Endothelial cell of umbilical vein (primary cell): ENCODE measurements at places on chromosomes 5 and 9. TPM values are rescaled to one million over a fixed set of nuclear protein-coding genes. Genes with fewer than 3 reads are reported as not detected.

DNA sequence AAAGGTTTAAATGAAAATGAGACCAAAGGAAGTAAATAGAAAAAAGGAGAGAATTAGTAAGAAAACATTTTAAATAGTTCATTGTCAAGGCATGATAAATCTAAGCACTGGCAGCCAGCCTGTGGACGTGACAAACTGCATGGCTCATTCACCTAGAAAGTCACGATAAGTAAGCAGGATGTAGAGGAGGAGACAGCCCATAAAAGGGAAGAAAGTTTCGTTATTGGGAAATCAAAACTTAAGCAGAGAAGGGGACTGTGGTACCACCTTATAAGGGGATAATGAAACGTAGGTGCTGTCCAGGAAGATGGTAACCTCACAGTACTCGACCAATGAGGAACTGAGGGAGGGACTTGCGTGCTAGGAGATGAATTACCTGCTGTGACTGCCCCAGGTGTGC is 494.5 kb upstream of the GRAMD2B start:
- DNase-seq: no peak

DNA sequence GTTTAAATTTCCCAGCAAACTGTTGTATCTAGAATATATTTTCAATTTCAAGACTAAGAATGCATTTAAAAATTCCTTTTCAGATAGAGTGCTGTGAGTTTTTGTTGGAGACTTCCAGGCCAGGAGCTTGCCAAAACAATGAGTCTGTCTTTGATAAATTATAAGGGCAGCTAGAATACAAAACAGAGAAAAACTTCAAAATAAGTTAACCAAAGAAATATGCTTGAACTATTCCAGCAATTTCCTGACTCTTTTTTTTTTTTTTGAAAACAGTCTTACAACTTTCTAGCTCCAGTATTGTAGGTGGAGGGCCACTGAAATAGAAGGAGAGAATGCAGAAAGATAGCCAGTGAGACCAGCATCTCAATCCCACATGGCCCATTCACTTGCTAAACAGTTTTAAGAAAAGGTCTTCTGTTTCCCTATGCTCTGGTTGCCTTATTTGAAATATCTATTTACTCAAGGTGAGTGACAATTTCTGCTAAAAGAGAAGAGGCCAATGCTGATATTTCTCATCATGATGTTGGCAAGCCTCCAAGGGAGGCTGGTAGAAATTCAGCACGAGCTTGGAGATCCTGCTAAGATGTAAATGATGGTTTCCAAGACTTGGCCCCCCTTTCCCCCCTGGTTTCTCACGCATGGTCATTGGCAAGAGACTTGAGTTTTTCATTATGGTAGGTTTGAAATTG is 103.2 kb downstream of the USP20 start:
- DNase-seq: peak; percentile 84

SAXO1 gene
- not detected in 2 replicates for total RNA-seq

DNA sequence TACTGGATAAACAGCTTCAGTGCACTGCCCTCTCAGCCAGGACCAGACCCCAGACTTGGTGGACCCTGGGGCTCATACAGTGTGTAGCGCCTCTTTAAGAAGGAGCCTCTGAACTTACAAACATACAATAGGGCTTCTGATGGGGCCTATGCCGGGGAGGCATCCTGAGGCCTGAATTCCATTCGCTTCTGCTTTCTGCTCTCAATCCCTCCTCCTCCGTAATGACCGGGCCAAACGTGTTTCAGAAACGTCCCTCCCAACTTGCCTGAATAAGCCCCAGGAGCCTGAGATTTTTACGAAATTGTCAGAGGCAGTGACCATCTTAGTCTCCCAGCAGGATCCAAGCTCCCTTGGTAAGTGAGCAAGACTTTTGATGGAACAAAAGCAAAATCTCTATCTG is 128.1 kb upstream of the BOD1 start:
- DNase-seq: no peak
